ENCODE measurements at places on chromosomes 5 and 9.

DNA sequence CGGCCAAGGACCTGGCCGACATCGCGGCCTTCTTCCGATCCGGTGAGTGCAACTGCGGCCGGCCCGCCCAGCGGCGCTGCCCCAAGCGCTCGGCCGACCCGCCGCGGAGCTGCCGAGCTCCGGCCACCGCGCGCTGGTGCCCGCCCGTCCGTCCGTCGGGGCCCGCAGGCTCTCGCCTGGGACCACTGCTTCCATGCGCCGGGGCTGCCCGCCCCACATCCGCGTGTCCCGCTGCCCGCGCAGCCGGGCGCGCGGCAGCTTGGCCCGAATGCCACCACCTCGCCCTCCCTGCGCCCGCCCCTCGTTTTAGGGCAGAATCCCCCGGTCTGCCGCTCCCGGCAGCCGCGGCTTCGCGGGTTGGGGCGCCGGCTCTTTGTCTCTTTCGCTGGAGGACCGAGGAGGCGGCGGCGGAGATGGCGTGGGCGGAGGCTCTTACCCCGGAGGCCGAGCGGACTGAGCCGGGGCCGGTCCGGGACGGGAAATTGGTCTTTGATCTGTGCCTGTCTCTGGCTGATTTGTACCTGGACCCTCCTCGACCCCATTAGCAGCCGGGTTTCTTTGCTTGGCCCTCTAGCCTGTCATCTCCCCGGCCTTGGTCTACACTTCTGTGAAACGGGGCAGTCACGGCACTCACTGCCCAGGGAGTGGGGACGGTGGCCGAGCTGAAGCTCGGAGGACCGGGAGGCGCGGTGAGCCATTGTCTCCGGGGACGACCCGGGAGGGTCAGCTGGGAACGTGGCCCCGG lies 871 bp downstream of the TRIO start:
- no peak for DNase-seq

DNA sequence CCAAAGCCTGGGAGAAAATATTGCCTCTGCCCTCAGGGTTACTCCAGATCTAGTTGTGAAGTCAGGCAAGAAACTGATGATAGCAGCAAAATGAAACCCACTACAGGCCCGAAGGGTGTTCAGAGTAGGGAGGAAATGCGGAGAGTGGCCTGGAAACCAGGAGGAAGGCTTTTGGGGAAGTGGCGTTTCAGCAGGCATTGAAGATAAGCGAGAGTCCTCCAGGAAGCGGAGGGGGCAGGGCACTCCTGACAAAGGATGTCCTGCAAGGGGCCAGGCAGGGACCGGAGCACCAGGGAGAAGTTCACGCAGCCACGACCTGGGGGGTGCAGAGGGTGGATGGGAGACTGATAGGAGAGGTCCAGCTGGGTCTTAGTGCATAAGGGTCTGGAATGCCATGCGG lies 7.8 kb upstream of the FOXI1 start:
- no peak for DNase-seq

GRCh38 chr5:3392306-3392939 lies 203.2 kb upstream of the IRX1 start:
- DNase-seq = no peak

DNA sequence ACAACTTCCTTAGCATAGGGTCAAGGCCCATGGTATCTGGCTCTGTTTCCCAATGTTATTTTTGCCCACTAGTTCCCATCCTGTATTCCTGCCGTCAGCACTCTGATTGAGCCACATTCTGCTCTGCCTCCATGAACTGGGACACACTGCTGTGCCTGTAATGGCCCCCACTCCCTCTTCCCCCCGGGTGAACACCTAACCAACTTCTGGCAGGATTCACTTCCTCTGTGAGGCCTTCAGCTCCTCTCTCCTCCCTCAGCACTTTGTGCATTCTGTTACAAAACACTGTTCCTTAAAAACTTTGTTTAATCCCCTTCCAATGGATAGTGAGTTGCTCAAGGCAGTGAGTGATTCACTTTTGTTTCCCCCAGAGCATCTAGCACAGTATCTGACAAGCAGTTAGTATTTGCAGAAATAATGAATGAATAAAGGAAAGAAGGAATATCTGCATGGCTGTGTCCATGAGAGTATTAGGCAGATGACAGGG lies 183.6 kb downstream of the EFNA5 start:
- no peak for DNase-seq

DNA sequence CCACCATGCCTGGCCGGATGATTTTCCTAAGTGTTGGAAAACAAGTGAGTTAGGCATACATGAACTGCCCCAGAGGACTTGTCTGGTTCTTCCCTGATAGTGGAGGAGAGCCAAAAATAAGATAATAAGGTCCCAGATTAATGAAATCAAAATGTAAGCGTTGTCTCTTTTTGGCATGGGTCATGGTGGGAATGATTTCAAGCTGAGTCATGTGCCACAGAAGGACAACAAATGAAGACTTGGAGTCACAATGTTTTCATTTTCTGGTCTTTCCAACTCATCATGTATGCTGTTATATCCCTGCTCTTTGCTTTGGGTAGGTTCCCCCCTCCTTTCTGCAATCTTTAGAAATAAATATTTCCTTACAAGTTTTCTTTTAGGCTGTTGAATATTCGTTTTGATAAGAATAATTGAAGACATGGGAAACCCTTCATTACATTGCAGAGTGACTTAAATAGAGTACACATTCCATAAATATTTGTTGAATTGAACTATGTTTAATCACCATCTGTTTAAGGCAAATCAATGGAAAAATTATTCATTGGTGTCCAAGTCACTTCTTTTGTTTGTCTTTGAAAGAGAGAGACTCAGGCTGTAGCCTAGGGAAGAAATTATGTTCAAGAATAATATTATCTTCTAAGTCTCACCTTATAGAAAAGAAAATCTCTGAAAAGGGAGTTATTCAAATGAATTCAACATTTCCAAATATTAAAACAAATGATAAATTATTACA lies 196.3 kb downstream of the CSNK1G3 start:
- no peak for DNase-seq

DNA sequence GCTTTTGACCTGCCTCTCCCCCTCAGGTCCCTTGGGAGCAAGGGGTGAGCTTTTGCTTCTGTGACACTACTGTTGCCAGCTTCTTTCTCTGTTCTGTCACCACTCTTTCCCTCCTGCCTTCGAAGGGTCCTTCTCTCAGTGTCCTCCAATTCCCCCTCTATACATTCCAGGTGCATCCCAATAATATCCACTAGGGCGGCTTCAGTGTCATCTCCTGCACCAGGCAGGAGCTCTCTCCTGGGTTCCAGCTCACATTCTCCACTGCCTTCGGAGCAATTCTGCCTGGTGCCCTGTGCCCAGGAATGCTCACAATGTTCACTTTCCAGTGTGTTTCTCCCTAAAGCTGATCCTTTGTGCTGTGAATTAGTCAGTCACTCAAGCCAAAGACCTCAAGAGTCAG lies 83.9 kb upstream of the CXCL14 start:
- DNase-seq = no peak

- no peak for DNase-seq
These were observed 629.7 kb upstream of the ZNF608 start for GRCh38 chr5:125376059-125376641.

GRCh38 chr9:86809151-86809550 lies 138.2 kb downstream of the GAS1 start:
- no peak for DNase-seq

GRCh38 chr9:111937301-111937700 lies 40.7 kb downstream of the UGCG start:
- DNase-seq = no peak

- DNase-seq = no peak
These were observed 564.7 kb downstream of the CDH10 start for GRCh38 chr5:24080046-24080445.

DNA sequence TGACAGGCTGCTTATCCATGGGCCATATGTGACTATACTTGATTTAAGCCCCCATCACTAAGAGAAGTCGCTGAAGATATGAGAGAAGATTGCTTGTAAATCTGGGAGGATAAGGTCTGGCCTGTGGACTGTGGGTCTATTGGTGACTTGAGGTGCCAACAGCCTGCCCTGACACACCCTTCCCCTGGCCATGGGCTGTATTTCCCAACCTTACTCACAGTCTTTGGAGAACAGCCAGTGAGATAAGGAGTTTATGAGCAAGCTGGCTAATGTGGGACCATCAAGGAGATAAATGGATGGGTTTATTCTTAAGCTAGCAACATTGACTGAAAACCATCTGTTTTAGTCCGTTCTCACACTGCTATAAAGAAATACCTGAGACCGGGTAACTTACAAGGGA lies 231.3 kb downstream of the ZSWIM6 start:
- DNase-seq = no peak

GRCh38 chr5:168156170-168156569 lies 135.3 kb upstream of the WWC1 start:
- no peak for DNase-seq

- DNase-seq = no peak
These were observed 808 bp downstream of the SPOCK1 start for GRCh38 chr5:137498301-137498735.

DNA sequence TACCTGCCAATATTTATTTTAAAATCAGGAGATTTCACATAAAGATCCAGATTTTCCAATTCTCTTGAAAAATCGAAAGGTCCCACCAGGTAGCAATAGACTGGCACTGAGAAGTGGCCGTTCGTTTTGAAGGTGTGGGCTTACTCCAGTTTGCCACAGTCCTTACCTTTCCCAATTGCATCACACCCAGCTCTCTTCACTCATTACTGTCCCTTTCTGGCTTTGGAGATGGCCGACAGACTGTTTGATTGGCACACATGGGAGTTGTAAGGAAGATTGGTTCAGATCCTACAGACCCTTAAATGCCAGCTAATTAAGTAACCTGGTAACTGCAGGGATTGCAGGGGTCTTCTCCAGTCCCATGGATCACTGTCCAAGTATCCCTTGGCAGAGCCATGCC lies 68.7 kb upstream of the LARP1 start:
- no peak for DNase-seq

DNA sequence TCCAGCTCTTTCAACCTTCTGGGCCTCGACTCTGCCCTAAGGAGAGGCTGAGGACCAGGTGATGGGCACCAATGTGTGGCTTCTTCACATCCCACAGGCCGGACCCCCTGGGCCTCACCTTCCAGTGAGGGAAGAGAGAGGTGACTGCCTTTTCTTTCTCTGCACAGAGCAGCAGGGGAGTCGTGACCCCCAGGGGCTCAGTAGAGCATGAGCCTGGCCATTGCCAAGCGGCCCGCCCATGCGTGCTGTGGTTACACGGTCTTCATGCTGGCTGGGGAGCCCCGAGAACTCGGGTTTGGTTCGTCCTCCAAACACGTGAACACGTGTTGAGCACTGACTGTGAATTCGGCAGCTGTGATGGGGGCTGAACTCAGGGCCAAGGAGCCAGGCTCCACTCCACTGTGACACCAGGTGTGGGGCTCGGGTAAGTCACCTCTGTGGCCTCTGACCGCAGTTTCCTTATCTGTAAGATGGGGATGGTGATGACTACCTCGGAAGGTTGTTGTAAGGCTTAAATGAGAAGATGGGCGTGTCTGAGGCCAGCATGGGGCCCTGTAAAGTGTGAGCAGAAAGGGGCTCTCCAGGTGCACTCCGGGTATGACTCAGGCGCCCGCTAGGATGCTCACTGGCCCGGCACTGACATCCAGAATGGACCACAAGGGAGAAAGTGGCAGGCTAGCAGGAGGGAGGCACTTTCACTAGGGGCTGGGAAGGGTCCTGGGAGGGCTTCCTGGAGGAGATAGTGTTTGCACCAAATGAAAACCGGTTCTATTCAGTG lies 13.4 kb upstream of the GRHPR start:
- no peak for DNase-seq

GRCh38 chr9:73844135-73844534 lies 653.0 kb upstream of the RORB start:
- DNase-seq = no peak

Data from D721Med (cell line).